ENCODE measurements at places on chromosomes 3 and 15. TPM values are rescaled to one million over a fixed set of nuclear protein-coding genes. Genes with fewer than 3 reads are reported as not detected.
A peak's percentile ranks its signal among the peaks of the same experiment; 100 is the strongest.

The CLDN1 gene
- total RNA-seq: not detected

The SCN11A gene
- total RNA-seq: 0.05 TPM

The CYP8B1 gene
- total RNA-seq: not detected

The CFAP92 gene
- total RNA-seq: not detected

The ARHGEF3 gene
- 15.0 TPM for total RNA-seq

The ATP13A5 gene
- total RNA-seq: not detected

The SPTSSB gene
- not detected for total RNA-seq

The XRN1 gene
- total RNA-seq: 13.9 TPM

The SLTM gene
- total RNA-seq: 45.0 TPM

The INSYN1 gene
- 155 TPM for total RNA-seq

- DNase-seq: no peak
Measured at GRCh38 chr3:160986069-160986468, 119.1 kb downstream of the B3GALNT1 start.

- DNase-seq: no peak
Measured at GRCh38 chr3:122350814-122351418, 25.9 kb downstream of the CSTA start.

DNA sequence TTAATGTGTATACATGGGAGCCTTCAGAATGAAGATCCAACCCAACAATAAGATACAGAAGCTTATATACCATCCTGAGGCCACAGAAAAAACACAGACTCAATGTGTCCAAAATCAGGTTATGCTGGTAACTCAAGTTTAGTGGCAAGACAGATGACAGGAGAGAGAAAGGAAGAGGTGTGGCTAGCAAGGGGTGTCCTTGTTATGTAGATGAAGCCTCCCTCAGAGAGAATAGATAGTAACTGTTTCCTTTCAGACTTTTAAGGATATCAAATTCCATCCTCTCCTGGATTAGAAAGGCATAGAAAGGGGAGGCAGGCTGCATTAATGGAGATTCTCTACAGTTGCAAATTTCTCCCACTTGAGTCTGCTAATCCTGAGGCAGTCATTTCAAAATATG, 447.4 kb downstream of the GABRB3 start:
- DNase-seq: no peak

- DNase-seq: no peak
Measured at GRCh38 chr3:184887574-184887973, 75.6 kb downstream of the VPS8 start.

DNA sequence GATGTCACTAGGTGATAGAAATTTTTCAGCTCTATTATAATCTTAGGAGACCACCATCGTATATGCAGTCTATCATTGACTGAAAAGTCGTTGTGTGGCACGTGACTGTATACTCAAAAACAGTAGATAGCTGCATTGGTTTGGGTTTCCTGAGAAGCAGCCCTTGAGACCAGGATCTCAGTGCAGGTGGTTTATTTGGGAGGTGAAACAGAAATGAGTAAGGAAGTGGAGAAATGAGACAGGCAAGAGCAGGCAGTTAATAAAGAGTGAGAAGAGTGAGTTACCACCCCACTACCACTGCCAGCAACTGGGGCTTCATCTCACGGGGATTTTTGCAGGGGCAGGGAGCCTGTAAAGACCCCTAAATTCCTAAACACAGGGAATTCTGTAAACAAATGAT, 221.0 kb downstream of the SHQ1 start:
- DNase-seq: no peak

DNA sequence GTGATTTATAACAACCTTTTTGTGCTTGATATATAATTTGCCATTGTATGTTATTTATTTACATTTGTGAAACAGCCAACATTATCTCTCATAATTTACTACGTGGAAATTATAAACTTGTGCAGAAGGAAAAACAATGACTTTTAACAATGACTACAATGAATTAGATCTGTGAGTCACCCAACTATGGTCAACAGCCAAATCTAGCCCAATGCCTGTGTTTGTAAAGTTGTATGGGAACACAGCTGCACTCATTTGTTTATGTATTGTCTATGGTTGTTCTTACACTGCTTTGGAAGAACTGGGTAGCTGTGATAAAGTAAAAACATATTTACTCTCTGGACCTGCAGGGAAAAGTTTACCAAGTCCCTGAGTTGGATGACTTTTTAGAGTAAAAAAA, 110.4 kb downstream of the OTOL1 start:
- DNase-seq: no peak

GRCh38 chr3:87361956-87362355, 85.6 kb upstream of the POU1F1 start:
- DNase-seq: no peak

DNA sequence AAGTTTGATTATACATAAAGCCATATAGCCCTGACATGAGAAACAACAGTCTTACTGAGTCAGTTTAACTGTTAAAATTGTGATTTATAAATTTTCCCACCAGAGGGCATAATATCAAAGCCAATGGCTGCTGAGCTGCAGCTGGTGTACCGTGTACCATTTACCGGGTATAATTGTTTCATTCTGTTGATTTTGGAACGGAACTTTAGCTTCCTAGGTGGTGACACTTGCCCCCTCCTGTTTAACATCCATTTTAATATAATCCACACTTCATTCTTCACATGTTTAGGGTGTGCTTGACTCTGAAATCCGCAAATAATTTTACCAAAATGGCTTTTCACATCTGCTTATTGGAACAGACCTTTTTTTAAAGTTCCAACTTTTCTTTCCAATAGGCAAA, 72.8 kb downstream of the SLC9A9 start:
- DNase-seq: no peak

GRCh38 chr15:97902140-97902780, 58.2 kb upstream of the ARRDC4 start:
- no peak for DNase-seq

DNA sequence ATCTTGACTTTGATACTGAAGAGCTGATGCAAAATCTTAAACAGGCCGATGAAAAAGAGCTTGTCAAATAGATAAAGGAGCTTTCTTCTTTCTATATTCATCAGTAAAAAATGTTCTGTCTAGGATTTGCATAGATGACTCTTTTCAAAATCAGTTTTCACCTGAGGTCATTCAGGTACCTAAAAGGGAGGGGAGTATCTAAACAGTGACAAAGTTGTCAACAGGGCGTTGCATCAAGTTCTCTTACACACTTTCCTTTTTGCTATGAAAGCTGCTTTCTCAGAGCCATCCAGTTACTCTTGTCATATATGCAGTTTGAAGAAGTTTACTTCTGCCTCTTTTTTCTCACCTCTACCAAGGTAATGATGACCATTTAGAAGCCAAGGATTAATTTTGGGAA, 60.0 kb downstream of the AKAP13 start:
- no peak for DNase-seq

DNA sequence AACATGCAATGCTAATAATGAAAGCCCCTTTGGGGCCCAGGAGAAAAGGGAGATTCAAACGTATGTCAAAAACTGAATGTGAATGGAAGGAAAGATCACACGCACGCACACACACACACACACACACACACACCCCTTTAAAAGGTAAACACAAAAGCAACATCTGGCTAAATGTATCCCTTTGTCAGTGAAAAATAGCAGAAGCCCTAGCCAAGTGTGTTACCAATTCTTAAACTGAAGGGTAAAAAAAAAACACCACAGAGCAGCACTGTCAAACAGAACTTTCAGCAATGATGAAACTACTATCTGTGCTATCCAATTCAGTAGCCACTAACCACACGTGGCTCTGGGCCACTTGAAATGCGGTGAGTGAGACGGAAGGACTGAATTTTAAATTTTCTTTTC, 4.9 kb downstream of the RFTN1 start:
- no peak for DNase-seq

DNA sequence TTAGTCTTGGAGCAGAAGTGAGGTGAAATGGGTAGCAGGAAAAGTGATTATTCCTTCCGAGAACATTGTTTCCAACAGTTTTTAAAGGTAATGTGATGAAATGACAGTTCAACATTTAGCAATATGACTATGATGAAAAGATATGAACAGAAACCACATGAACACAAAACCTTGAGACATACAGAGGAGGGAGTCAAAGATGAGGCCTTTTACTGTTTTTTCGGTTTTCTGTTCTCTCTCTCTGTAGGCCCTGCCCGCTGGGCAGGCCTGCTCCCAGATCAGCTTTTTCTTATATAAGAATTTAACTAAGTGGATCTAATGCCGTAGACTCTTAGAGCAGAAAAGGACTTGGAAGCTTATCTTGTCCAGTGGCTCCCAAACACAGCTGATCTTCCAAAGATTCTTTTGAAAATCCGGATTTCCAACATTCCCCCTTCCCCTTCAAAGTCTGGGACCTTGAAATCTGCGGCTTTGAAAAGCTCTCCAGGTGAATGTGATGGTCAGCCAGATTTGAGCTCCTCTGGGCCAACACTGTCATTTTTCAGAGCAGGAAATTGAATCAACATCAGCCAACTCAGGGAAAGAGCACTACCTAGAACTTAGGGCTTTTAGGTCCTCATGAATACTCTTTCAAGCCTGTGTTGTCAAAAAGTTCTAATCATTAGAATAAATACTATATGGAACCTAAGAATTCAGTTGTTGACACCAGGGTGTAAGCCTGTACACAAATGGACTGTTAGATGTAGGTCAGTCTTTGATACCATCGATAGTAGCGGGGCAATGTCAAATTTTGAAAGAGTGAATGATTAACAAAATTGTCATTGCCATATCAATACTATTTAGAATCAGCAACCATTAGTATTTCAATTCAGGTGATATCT, 372.7 kb downstream of the SHQ1 start:
- DNase-seq: no peak

DNA sequence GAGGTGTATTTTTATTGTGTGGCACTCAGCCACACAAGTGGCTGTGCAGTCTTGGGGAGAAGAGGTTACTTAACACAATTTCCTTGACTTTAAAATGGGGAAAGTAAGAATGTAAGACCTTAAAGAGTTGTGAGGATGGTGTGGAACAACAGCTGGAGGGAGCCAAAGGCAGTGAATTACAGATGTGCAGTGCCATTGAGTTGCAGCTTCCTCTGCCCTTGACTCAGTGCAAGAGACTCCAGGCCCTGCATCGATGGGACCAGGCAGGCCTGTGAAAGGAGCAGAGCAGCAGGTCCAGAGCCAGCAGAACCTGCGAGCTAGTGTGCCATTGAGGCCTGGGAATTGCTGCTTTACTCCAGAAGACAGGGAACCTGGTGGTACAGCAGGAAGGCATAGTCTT, 27.2 kb downstream of the EEFSEC start:
- DNase-seq: no peak

DNA sequence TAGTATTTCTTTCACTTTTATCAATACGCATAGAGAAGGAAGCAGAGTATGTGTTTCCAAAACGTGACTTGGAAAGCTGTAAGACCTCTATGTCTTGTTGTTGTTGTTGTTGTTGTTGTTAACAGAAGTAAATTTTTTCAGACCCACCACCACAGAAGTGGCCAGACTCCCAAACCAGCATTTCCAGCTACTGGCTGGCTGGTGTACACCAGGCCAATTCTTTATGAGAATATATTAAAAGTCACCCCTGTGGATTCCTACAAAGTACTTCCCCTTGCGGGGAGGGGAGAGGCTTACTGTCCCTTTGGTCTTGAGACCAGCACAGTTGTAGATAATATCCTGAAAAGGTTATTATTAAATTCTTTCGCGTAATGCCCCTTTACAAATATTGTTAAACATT, 1.6 kb upstream of the FOXP1 start:
- no peak for DNase-seq

DNA sequence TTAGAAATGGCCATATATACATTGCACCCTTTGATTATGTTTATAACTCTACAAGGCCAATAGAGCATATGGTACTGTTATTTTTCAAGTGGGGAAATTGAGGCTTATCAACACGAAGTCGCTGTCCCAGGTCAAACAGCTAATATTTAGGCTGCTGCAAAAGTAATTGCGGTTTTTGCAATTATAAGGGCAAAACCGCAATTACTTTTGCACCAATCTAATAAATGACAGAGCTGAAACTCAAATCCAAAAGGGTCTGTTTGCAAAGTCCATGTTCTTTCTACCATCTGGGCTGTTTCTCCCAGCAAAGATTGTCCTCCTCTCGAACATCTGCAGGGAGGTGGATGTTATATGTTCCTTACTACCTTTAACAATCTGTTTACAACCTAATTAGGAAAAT, 147.2 kb downstream of the CADPS start:
- no peak for DNase-seq

DNA sequence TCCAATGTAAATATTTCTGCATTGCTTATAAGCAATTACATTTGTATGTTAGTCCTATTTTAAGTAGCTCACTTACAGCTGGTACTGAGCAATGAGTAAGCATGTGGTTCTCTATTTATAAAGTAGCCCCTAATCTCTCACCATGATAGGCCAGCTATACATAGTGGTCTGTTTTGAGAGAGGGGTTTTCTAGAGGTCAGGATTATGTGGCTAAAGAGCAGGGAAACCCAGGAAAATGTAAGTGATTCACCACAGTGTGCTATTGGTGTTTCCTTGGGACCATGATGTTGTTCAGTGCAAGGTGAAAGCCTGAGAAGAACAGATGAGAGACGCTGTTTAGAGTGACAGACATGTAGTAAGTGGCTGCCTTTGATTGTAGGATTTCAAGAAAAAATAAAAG, 26.4 kb downstream of the RBMS3 start:
- no peak for DNase-seq

DNA sequence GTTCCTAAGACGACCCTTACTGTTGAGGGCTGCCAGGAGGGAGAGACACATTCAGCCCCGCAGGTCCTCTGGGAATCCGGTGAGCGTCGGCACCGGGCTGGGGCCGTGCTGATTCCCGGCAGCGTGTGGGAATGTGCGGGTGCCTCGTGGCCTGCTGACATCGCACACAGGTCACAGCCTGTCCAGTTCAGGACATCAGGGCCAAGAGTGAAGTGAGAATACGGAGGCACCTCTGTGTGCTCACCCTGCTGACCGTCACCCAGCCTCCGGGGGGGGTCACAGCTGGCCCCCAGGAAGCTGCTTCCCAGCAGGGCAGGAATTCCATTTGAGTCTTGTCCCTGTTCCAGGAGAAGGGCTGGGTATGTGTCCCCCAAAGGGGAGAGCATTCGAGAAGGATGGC, 53.6 kb downstream of the PGPEP1L start:
- DNase-seq: no peak

DNA sequence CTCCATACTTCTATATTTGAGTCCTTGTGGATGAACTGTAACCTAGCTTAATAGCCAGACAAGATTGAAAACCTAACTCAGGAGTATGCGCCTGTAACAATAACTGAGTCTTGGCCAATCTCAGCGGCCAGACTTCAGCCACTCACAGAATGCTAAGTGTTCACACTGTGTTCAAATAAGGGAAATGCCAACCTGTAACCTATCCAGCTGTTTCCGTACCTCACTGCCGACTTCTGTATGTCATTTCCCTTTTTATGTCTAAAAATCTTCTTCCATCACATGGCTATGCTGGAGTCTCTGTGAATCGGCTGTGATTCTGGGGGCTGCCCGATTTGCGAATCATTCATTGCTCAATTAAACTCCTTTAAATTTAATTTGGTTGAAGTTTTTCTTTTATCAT, 169.2 kb downstream of the NFKBIZ start:
- DNase-seq: no peak

GRCh38 chr15:93213281-93213680, 124.3 kb upstream of the RGMA start:
- DNase-seq: peak; percentile 82

DNA sequence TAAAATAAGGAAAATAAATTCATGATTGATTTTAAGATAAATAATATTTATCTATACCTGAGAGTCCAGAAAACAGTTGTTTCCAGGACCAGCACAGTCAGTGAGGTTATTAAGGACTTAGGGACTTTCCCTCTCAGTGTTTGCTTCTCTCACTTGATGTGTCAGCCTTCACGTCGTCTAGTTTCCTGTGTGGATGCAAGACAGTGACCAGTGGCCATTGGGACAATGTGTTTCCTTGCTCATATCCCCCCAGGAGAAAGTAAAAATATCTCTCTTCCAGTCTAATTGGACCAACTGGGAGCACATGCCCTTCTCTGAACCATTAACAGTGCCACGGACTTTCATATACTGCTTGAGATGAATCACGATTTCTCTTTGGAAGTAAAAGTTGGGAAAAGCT, 157.8 kb upstream of the CTNNB1 start:
- no peak for DNase-seq

Data from Right ventricle myocardium superior (tissue), 1 donor.